Lower lobe of right lung (tissue), 2 donors: ENCODE measurements at places on chromosomes 4 and X.

DNA sequence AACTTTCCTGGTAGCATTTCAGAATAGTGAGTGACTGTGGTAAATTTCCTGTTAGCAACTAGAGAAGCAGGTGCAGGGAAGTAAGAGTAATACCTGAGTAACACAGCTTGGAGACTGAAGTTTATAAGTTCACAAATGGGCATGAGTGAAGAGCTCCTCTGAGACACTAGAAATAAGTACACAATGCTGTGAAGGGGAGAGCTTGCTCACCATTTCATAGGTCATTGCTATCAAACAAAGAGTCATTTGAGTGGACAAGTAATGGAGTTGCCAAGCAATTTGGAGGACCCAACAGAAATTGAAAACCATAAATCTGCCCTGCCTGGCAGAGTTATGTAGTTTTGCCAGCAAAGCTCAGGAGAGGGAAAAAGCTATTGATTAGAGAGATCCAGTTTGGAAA is 523.6 kb downstream of the TRAM1L1 start:
- H3K36me3 ChIP-seq = no peaks in the 10 kb centered on the region
- no peak for DNase-seq
- H3K4me1 ChIP-seq = no peaks in the 10 kb centered on the region
- H3K27ac ChIP-seq = no peak overlapping the region

- no peak for DNase-seq
- H3K4me1 ChIP-seq = no peaks in the 10 kb centered on the region
- H3K36me3 ChIP-seq = no peaks in the 10 kb centered on the region
- H3K27ac ChIP-seq = no peak overlapping the region
- H3K27me3 ChIP-seq = no peaks in the 10 kb centered on the region
- no peak overlapping the region for H3K4me3 ChIP-seq
Measured at GRCh38 chrX:65920620-65921019, 119.3 kb downstream of the VSIG4 start.

DNA sequence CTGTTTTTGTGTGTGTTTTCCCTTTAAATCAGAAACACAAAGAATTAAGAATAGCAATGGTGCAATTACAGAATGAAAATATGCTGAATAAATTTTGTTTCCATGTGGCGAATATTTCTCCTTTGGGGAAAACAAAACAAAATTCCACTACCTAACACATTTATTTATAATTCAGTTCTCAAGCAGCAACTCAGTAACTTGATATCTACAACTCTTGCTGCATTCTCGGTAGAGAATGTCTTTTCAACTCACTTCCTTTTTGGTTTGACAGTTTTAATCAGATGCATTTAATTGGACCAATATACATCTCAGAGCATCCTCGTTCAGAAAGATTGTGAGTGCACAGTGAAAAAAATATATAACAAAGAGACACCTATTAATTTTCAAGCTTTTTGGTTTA is 30.8 kb downstream of the ZNF827 start:
- DNase-seq = no peak
- no peaks in the 10 kb centered on the region for H3K36me3 ChIP-seq
- no peak overlapping the region for H3K27ac ChIP-seq
- H3K4me3 ChIP-seq = no peak overlapping the region
- no peaks in the 10 kb centered on the region for H3K4me1 ChIP-seq

DNA sequence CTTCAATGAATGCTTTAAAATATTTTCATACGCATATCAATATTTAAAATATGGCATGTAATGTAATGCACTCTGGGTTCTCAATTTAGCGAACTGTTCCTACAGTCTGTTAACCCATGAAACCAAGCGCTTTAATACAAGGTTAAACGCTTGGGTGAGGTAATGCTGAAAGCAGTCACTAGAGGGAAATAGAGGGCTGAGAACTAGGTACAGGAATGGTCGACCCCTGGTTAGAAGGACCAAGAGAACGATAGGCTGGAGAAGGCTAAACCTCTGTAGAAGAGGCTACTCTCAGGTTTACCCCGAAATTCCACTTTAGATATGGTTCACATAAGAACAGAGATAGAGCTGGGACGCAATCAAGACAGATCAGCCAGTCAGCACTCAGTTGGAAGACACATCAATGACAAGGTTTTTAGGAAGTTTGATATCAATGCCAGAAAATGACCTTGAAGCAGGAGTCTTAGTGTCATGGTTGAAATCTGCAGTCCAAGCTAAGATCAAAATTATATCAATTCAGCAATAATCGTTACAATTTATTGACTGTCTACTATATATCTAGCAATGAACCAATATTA is 26.9 kb downstream of the ARSJ start:
- no peak for DNase-seq
- H3K27ac ChIP-seq = no peak overlapping the region
- H3K36me3 ChIP-seq = no peaks in the 10 kb centered on the region
- no peaks in the 10 kb centered on the region for H3K27me3 ChIP-seq

GRCh38 chrX:82711457-82711856 is 796.6 kb upstream of the POU3F4 start:
- no peak overlapping the region for H3K4me3 ChIP-seq
- H3K36me3 ChIP-seq = no peaks in the 10 kb centered on the region
- no peaks in the 10 kb centered on the region for H3K4me1 ChIP-seq
- H3K27ac ChIP-seq = no peak overlapping the region
- no peaks in the 10 kb centered on the region for H3K27me3 ChIP-seq

GRCh38 chrX:68868316-68868715 is 39.5 kb downstream of the EFNB1 start:
- no peak overlapping the region for H3K4me3 ChIP-seq
- no peak for DNase-seq
- H3K4me1 ChIP-seq = no peaks in the 10 kb centered on the region
- no peak overlapping the region for H3K27ac ChIP-seq

GRCh38 chrX:56800801-56801200 is 71.8 kb downstream of the NBDY start:
- H3K27ac ChIP-seq = no peak overlapping the region
- peaks cover 7% of the 10 kb centered on the region for H3K4me1 ChIP-seq
- DNase-seq = no peak
- H3K36me3 ChIP-seq = no peaks in the 10 kb centered on the region
- no peaks in the 10 kb centered on the region for H3K27me3 ChIP-seq

DNA sequence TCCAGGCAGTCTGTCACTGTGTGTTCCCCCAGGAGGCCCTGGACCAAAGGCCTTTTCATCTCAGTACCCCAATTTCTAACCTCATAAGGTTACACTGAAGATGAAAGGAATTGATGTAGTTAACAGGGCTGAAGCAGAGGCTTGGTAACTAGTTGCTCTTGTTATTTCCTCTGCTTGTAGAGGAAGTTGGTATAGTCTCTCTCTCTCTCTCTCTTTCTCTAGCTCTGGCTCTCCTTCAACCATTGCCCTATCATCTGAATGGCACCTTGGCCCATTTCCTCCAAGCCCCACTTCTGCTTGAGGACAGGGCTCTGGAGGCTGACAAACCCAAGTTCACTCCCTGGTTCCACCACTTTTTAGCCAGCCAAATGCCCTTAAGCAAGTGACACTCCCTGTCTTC is 96.1 kb downstream of the MAMLD1 start:
- H3K27me3 ChIP-seq = no peaks in the 10 kb centered on the region
- H3K4me3 ChIP-seq = no peak overlapping the region
- DNase-seq = no peak
- H3K27ac ChIP-seq = no peak overlapping the region

GRCh38 chr4:85968945-85969819 is 390.7 kb downstream of the MAPK10 start:
- DNase-seq = no peak
- H3K4me3 ChIP-seq = no peak overlapping the region
- no peak overlapping the region for H3K27ac ChIP-seq
- peaks cover 6% of the 10 kb centered on the region for H3K4me1 ChIP-seq
- no peaks in the 10 kb centered on the region for H3K36me3 ChIP-seq

- no peak overlapping the region for H3K4me3 ChIP-seq
- no peaks in the 10 kb centered on the region for H3K4me1 ChIP-seq
- H3K27me3 ChIP-seq = no peaks in the 10 kb centered on the region
- H3K27ac ChIP-seq = no peak overlapping the region
- no peak for DNase-seq
- no peaks in the 10 kb centered on the region for H3K36me3 ChIP-seq
Measured at GRCh38 chrX:45591650-45592049, 391.0 kb upstream of the DIPK2B start.
